ENCODE measurements at places on chromosomes 3 and 15.

GRCh38 chr15:48532946-48533345, 112.6 kb downstream of the FBN1 start:
- no peak for DNase-seq

GRCh38 chr3:94561094-94561493, 498.2 kb downstream of the NSUN3 start:
- DNase-seq: no peak

- DNase-seq: no peak
Measured at GRCh38 chr3:118813472-118813871, 221.2 kb downstream of the IGSF11 start.

DNA sequence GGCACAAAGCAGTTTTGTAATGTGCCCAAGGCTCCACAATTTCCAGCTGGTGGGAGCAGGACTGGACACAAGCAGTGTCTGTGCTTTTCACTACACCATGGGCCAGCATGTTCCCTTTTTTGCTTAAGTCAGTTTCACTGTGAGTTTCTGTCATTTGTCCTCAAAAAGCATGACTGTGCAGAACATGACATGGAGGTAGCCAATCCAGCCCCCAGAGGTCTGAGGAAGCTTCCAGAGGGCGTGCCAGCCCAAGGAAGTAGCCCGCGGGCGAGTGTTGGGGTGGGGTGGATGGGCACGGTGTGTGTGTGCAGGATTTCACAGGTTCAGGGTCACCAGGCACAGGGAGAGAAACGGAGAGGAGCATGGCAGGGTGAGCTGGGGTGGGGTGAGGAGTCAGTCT, 8.0 kb upstream of the EEFSEC start:
- no peak for DNase-seq

GRCh38 chr3:107988460-107989175, 102.2 kb downstream of the CD47 start:
- peak; percentile 18 for DNase-seq

- peak; percentile 97 for DNase-seq
Measured at GRCh38 chr3:194296454-194297263, 54.5 kb downstream of the CPN2 start.

- no peak for DNase-seq
Measured at GRCh38 chr3:54563501-54564200, 364.2 kb downstream of the LRTM1 start.

- DNase-seq: no peak
Measured at GRCh38 chr3:30449290-30449632, 157.1 kb upstream of the TGFBR2 start.

DNA sequence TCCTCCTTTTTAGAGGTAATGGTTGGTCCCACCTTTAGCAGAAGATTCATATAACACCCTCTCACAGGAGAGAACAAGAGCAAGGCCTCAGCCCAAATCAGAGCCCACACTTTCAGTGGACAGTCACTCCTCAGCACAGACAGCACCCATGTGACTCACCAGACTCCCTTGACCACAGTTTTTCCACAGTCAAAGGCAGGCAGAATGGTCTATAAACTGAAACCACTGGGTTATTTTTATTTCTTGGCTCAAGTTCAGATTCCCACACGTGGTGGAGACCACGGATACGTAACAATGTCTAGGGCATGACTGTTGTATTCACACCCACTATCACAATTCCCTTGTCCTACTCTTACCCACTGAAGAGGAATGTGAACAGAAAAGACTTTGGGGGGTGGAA, 237.8 kb upstream of the UBE2E1 start:
- DNase-seq: peak; percentile 89

GRCh38 chr15:94674296-94674695, 442.9 kb downstream of the MCTP2 start:
- peak; percentile 32 for DNase-seq

DNA sequence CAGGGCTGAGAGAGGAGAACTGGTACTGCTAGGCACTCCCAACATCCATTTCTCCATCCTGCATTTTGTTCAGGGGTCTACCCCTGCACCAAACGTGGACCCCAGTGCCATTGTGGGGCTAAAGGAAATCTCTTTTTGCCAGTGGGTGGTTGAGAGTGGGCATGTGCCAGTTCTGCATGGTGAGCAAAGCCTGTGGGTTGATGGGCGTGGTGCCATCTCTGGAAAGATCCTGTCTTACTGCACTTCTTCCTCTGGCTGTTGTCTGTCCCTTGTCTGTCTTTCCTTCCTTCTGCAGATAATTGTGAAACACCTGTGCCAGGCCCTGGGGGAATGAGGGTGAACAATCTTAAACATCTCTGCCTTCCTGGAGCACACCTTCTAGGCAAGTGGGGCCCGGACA, 1.4 kb upstream of the RARRES1 start:
- DNase-seq: no peak

DNA sequence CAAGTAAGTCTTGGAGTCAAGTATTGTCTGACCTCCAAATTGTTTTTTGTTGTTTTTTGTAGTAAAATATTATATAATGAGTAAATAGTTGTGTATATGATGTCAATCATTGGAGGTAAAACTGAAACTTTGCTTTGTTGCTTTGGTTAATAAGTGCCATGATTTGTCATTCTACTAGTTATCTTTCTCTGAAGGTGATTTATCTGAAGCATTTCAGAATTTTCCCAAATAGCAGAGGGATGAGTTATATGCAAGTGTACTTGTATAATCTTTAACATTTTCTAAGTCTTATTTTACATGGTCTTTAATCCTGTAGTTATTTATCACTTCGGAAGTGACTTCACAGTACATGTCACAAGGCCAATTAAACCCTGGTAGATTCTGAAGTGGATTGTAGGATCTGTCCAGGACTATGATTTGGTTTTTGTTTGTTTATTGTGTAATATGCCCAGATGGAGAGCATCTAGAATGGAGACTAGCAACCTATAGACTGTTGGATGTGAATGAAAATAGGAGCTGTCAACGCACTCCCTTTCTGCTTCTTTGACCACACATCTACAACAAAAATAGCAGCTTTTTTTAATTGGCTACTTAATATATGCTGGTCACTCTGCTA, 93.1 kb upstream of the SAMMSON start:
- peak; percentile 90 for DNase-seq

GRCh38 chr3:144643771-144644198, 672.2 kb downstream of the DIPK2A start:
- DNase-seq: no peak

- DNase-seq: no peak
Measured at GRCh38 chr3:117454254-117454653, 744.7 kb downstream of the TUSC7 start.

- no peak for DNase-seq
Measured at GRCh38 chr3:194102436-194102835, 33.5 kb upstream of the HES1 start.

GRCh38 chr15:32651229-32651837, 9.8 kb downstream of the SCG5 start:
- peak; percentile 45 for DNase-seq

DNA sequence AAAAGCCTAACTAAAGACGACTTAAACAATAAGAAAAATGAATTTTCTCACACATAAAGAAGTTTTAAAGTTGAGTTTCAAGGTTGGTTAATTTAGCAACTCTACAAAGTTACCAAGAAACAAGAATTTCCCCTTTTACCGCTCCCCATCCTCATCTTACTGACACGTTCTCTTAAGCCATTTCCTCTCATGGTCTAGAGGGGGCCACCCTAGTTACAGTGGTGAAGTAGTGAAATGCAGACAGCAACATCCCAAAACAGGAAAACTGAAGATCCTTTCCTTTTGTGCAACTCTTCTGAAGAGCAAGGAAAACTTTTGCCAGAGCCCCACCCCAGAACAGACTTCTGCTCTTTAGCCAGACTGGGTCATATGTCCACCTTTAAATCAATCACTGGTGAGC, 17.3 kb upstream of the SOX14 start:
- no peak for DNase-seq

GRCh38 chr15:64731012-64731804, 44.2 kb downstream of the RBPMS2 start:
- peak; percentile 76 for DNase-seq

DNA sequence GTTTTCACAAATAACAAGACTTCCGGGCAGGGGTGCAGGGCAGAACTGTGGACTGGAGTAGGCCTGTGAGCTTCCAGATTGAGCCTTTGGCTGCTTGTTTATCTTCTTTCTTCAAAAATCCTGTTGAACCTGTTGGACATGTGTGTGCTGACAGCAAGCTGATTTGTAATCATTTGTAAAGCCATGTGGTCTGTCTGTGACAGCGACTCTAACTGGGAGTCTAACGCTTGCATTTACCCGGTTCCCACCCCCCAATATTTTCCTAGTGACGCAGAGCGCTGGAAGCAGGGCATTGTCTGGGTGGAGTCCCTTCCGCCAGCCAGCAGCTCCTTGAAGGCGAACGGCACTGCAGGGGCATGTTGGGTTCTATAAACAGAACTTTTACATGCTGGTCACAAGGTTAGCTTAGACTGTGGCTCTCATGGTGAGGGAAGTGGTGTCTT, 85.7 kb upstream of the MYZAP start:
- DNase-seq: peak; percentile 72

GRCh38 chr3:134937256-134938028, 142.4 kb downstream of the EPHB1 start:
- DNase-seq: no peak
